Immature natural killer cell (primary cell): ENCODE measurements at places on chromosomes 7 and 10.

GRCh38 chr10:24908793-24909423, 43.5 kb downstream of the PRTFDC1 start:
- peaks cover 26% of the 10 kb centered on the region for H3K36me3 ChIP-seq
- DNase-seq, result no peak
- H3K27ac ChIP-seq, result no peak overlapping the region
- no peaks in the 10 kb centered on the region for H3K27me3 ChIP-seq
- peaks cover 11% of the 10 kb centered on the region for H3K4me1 ChIP-seq
- H3K4me3 ChIP-seq, result no peak overlapping the region

- DNase-seq, result no peak
- H3K27me3 ChIP-seq, result peaks cover 1% of the 10 kb centered on the region
- H3K36me3 ChIP-seq, result peaks cover 3% of the 10 kb centered on the region
- no peaks in the 10 kb centered on the region for H3K4me1 ChIP-seq
- no peak overlapping the region for H3K27ac ChIP-seq
- no peak overlapping the region for H3K4me3 ChIP-seq
These were observed 342.3 kb upstream of the NRP1 start for GRCh38 chr10:33676606-33677339.

DNA sequence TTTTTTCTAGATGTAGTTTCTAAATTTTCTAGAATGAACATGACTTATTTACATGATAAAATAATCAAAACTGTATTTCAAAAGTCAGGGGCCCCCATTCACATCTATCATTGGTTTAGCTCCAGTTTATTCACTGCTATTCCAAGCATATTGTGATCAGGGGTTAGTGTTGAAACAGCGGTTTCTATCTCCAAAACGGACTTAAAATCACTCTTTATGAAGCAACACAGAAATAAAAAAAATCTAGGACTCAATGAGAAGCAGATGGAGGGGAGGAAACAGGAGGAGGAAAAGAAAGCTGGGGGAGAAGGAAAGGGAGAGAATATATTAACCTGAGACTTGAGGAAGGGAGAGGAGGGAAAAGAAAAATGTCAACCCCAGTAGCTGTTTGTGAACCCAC, 14.8 kb upstream of the CH25H start:
- H3K27ac ChIP-seq, result no peak overlapping the region
- DNase-seq, result no peak
- no peak overlapping the region for H3K4me3 ChIP-seq
- H3K27me3 ChIP-seq, result no peaks in the 10 kb centered on the region

DNA sequence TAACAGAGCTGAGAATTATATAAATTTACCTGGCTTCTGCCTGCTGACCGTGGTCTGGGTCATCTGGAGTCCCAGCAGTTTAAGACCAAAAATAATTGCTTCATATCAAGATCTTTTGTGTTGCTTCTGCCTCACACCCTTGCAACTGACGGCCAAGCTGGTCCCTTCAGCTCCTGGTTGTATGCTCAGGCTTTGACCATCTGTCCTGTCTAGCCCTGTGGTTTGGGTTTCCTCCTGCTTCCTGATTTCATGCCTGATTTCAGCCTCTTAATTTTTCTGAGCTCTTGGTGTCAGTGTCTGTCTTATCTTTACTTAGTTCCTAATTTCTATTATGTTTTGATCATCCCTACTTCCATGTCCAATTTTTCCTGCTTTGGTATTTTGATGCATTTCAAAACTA, 87.9 kb upstream of the PLXDC2 start:
- H3K27ac ChIP-seq, result no peak overlapping the region
- no peak overlapping the region for H3K4me3 ChIP-seq
- DNase-seq, result no peak
- no peaks in the 10 kb centered on the region for H3K36me3 ChIP-seq
- H3K4me1 ChIP-seq, result peaks cover 20% of the 10 kb centered on the region

DNA sequence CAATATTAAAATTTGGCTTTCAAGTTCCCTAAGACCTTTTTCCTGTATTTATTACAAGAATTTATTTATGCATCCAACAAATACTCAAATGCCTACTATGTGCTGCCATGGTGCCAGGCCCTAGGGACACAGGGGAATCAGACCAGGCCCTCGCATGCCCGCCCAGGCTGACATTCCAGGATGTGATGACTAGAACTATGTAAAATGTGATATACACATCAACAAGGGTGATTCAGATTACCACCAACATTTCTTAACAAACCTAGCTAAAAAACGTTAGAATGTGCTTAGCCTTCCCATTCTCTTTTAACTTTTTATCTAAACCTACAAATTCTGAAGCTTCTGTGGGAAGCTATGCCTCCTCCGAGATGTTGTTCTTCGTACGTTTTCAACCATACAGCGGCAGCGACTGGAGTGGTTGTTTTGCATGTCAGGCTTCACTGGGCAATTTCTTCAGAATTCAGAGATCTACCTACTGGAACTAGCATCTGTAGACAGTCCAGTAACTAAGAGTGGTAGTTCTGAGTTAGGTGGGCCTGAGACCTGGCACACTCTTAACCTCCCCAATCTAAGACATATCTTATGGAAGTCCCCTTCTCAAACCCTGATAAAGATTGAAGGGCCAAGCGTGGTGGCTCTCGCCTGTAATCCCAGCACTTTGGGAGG, 22.1 kb downstream of the GNA12 start:
- peaks cover 18% of the 10 kb centered on the region for H3K4me1 ChIP-seq
- H3K27ac ChIP-seq, result no peak overlapping the region

GRCh38 chr10:72567421-72567820, 58.5 kb downstream of the MICU1 start:
- no peak for DNase-seq
- H3K36me3 ChIP-seq, result peaks cover 13% of the 10 kb centered on the region

DNA sequence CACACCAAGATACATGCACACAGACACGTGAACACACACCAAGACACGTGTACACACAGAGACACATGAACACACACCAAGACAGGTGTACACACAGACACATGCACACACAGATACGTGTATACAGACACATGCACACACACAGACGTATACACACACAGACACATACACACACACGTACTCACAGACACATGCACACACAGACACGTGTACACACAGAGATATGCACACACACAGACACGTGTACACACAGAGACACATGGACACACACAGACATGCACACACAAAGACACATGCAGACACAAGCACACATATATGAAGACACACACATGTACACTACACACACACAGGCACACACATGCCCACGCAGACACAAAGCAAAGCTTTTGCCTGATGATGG, 134.6 kb downstream of the TCERG1L start:
- H3K4me3 ChIP-seq, result no peak overlapping the region
- DNase-seq, result no peak
- H3K27ac ChIP-seq, result no peak overlapping the region
- H3K27me3 ChIP-seq, result no peaks in the 10 kb centered on the region
- H3K36me3 ChIP-seq, result no peaks in the 10 kb centered on the region

DNA sequence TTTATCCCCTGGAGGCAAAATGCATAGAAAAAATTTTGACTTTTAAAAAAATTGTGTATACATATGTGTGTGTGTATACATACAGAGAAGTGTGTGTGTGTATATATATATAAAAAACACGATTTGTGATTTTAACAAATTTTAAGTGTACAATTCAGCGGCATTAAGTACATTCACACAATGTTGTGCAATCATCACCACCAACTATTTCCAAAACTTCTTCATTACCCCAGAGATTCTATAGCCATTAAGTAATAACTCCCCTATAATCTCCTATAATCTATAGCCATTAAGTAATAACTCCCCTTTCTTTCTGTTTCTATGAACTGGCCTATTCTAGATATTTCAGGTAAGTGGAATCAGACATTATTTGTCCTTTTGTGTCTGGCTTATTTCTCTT, 20.7 kb upstream of the CAMK2B start:
- H3K4me1 ChIP-seq, result no peaks in the 10 kb centered on the region
- H3K27me3 ChIP-seq, result peaks cover 22% of the 10 kb centered on the region
- H3K4me3 ChIP-seq, result no peak overlapping the region
- DNase-seq, result no peak
- H3K27ac ChIP-seq, result no peak overlapping the region
- no peaks in the 10 kb centered on the region for H3K36me3 ChIP-seq

- H3K4me1 ChIP-seq, result no peaks in the 10 kb centered on the region
- H3K36me3 ChIP-seq, result no peaks in the 10 kb centered on the region
- no peak overlapping the region for H3K4me3 ChIP-seq
- no peak for DNase-seq
- no peaks in the 10 kb centered on the region for H3K27me3 ChIP-seq
These were observed 282.0 kb upstream of the FZD1 start for GRCh38 chr7:90982228-90982627.

GRCh38 chr7:13717031-13717430, 272.4 kb downstream of the ETV1 start:
- H3K27ac ChIP-seq, result no peak overlapping the region
- no peak overlapping the region for H3K4me3 ChIP-seq
- no peaks in the 10 kb centered on the region for H3K4me1 ChIP-seq
- peaks cover 4% of the 10 kb centered on the region for H3K36me3 ChIP-seq
- no peak for DNase-seq
- peaks cover 2% of the 10 kb centered on the region for H3K27me3 ChIP-seq

DNA sequence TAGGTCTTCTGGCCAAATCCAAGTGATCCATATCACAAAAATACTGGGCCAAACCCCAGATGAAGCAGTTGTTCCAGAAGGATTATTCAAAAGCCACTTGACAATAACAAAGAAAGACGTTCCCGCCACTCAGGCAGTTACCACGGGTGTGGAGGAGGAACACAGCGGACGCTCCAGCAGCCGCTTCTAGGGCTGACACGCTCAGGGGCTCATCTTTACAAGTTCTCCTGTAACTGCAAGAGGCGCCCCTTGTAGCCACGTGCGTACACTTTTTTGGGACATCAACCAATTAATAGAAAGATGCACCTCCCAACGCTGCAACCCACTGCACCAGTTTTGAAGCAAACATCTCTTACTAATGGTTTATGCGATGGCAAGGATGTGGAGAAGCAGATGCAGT, 159.4 kb downstream of the GRID1 start:
- no peak for DNase-seq
- no peaks in the 10 kb centered on the region for H3K4me1 ChIP-seq
- H3K4me3 ChIP-seq, result no peak overlapping the region
- no peaks in the 10 kb centered on the region for H3K36me3 ChIP-seq
- H3K27ac ChIP-seq, result no peak overlapping the region

DNA sequence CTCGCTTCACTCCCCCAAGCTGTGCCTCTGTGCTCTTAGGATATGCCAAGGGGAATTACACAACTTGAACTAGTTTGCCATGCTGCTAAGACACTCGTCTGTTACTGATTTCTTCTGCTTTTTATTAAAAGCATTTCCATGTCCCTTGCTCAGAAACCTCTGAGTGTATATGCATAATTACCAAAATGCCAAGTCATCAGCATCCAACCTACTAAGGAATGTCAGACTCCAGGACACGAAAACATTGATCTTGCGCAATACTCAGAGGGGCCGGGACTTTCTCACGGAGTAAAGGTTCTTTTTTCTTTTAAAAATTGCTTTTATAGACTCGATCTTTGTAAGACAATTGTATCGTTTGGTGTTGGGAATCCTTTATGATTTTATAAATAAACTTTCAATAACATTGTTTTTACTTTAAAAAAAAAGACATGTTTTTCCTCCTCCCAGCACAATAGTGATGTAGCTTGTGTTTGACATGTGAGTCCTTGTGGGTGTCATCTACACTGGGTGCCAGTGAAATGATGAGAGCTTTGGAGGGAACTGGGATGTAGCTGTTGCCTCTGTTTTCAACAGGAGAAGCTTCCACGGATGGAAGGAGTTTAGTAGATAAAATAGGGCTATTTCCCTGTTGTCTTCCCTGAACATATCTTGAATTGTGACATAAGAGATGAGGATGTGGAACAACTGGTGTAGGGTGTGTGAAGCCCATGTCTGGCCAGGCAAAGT, 43.6 kb downstream of the CNNM1 start:
- H3K27me3 ChIP-seq, result peaks cover 10% of the 10 kb centered on the region
- H3K36me3 ChIP-seq, result no peaks in the 10 kb centered on the region
- no peak overlapping the region for H3K4me3 ChIP-seq
- H3K27ac ChIP-seq, result no peak overlapping the region

DNA sequence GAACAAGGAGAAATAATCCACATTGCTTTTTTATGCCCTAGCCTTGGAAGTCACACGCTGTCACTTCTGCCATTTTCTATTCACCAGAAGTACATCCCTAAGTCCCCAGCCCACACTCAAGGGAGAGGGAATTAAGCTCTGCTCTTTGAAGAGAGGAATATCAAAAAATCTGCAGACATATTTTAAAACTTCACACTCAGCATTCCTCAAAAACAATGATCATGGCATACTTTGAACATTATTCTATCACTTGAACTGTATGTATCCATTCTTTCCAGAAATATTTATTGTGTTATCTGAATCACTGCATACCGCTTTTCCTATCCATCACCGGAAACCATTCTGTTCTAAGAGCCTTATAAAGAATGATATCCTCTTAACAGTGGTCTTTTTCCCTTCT, 9.4 kb downstream of the ABCC2 start:
- no peaks in the 10 kb centered on the region for H3K4me1 ChIP-seq
- DNase-seq, result no peak
- no peak overlapping the region for H3K27ac ChIP-seq

DNA sequence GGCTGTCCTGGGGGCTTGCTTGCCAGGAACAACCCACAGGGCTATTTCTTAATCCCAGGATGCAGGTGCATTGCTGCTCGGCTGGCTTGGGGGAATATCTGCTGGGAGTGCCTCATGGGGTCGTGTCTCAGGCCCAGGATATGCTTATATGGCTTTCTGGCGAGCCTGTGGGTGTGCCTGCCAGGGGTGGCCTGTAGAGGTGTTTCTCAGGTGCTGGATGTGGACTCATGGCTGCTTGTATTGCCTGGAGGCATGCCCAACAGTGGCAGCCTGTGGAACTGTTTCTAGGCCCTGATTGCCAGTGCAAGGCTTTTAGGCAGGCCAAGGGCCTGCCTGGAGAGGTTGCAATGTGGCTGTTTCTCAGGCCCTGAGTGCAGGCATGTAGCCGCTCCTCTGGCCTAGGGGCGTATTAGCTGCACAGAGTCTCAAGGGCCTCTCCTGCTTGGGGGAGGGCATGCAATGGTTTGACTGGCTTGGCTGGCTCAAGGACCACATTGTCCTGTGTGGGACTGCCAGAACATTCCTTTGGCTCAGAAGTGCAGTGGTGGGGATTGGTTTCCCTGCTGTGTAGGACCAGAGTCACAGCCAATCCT, 202.1 kb downstream of the ATRNL1 start:
- H3K27me3 ChIP-seq, result no peaks in the 10 kb centered on the region
- H3K4me3 ChIP-seq, result no peak overlapping the region
- DNase-seq, result no peak
- H3K27ac ChIP-seq, result no peak overlapping the region
- H3K4me1 ChIP-seq, result no peaks in the 10 kb centered on the region

- peaks cover 39% of the 10 kb centered on the region for H3K4me1 ChIP-seq
- H3K4me3 ChIP-seq, result no peak overlapping the region
These were observed 89.8 kb upstream of the SAMD8 start for GRCh38 chr10:75021379-75022249.
